Chondrocyte (in vitro differentiated cells): ENCODE measurements at places on chromosomes 1 and 21. TPM values are rescaled to one million over a fixed set of nuclear protein-coding genes. Genes with fewer than 3 reads are reported as not detected.

GRCh38 chr21:27122686-27123085 is 155.8 kb upstream of the ADAMTS5 start:
- H3K4me3 ChIP-seq, result no peak overlapping the region
- H3K27me3 ChIP-seq, result peaks cover 2% of the 10 kb centered on the region
- H3K27ac ChIP-seq, result no peak overlapping the region
- DNase-seq, result no peak

DNA sequence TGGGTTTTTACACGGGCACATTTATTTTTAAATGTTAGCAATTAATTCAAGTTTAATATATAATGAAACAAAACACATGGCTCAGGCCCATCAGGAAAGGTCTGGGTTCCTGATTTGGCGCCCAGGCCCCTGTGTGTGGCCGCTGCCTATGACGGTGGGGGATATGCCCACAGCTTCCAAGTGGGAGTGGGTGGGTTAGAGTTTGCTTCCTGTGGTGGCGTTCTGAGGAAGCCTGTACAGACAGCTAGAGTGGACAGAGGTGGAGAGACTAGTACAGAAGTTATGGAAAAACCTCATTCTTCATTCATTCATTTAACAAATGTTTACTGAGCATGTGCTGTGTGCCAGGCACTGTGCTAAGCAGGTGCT is 22.4 kb upstream of the EPS8L3 start:
- no peak overlapping the region for H3K27ac ChIP-seq
- DNase-seq, result peak; percentile 14
- H3K27me3 ChIP-seq, result no peaks in the 10 kb centered on the region
- H3K36me3 ChIP-seq, result no peaks in the 10 kb centered on the region
- H3K4me3 ChIP-seq, result no peak overlapping the region

The TFF2 gene
- total RNA-seq, result not detected in 3 replicates

DNA sequence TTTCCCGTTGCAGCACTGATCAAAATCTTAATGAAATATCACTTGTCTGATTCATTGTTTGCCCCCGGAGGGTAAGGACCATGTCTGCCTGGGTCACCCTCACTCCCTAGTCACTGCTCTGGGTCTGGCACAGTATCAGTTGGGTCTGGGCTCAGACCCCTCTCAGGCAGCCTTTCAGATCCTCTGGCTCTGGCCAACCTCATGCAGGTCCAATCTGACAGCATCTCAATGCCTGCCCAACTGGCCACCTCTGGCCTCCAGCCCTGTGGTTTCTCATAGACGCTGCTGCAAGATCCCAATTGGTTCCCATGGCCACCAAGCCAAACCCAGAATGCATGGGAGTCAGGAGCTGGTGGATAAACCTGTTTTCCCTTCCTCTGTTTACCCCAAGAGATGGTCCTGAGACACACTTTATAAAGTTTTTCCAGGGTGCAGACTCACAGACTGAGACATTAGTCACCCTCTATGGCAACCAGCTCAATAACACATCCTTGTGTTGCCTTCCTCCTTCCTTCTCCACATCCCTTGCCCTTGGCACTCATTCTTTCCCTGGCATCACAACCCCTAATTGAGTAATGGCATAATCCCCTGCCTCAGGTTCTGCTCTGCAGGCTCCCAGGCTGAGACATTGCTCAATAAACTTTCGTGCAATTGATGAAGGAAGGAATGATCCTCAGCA is 199.2 kb downstream of the GRIK3 start:
- no peak overlapping the region for H3K4me3 ChIP-seq
- peak; percentile 64 for DNase-seq
- H3K36me3 ChIP-seq, result no peaks in the 10 kb centered on the region
- H3K27me3 ChIP-seq, result peaks cover 29% of the 10 kb centered on the region
- H3K27ac ChIP-seq, result no peak overlapping the region

DNA sequence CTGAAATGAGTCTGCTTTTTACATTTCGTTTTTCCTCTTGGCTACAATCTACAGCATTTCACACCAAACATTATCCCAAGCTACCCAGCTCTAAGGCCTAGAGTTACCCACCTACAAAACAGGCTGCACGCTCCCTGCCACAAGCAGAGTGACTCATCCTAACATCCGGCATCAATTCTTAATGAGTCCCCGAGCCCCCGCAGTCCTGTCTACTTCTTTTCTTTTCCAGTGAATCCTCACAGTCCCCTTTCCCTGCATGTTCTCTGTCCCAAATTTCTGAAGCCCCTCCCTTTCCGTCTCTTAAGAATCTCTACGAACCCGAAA is 650 bp downstream of the PCNX2 start:
- peak overlapping the region; percentile 82 for H3K27ac ChIP-seq
- H3K4me1 ChIP-seq, result peaks cover 34% of the 10 kb centered on the region
- no peak for DNase-seq
- no peaks in the 10 kb centered on the region for H3K36me3 ChIP-seq
- H3K4me3 ChIP-seq, result peak overlapping the region; percentile 84

GRCh38 chr1:150619576-150620509 is 9.6 kb downstream of the ENSA start:
- H3K36me3 ChIP-seq, result peaks cover 20% of the 10 kb centered on the region
- no peaks in the 10 kb centered on the region for H3K27me3 ChIP-seq
- H3K27ac ChIP-seq, result peak overlapping the region; percentile 68
- H3K4me3 ChIP-seq, result no peak overlapping the region
- no peak for DNase-seq

The TNFRSF1B gene
- 0.22 TPM in 1 of 3 replicates, not detected in the others for total RNA-seq

The CCDC181 gene
- total RNA-seq, result 0.80 to 1.2 TPM (median 0.90 TPM) in 3 replicates

- no peak overlapping the region for H3K4me3 ChIP-seq
- H3K4me1 ChIP-seq, result peaks cover 12% of the 10 kb centered on the region
- no peak overlapping the region for H3K27ac ChIP-seq
Measured at GRCh38 chr1:78758506-78758905, 108.9 kb downstream of the IFI44 start.

The C8B gene
- not detected in 3 replicates for total RNA-seq

The MIXL1 gene
- total RNA-seq, result 0.17 TPM in 1 of 3 replicates, not detected in the others

The MAP3K21 gene
- 0.17 to 0.25 TPM (median 0.18 TPM) in 3 replicates for total RNA-seq

GRCh38 chr1:240666568-240667198 is 54.7 kb upstream of the GREM2 start:
- DNase-seq, result no peak
- H3K4me1 ChIP-seq, result peaks cover 3% of the 10 kb centered on the region
- no peaks in the 10 kb centered on the region for H3K27me3 ChIP-seq
- no peaks in the 10 kb centered on the region for H3K36me3 ChIP-seq
- no peak overlapping the region for H3K4me3 ChIP-seq
